Body of pancreas (tissue), 4 donors: ENCODE measurements at places on chromosomes 13 and 19. TPM values are rescaled to one million over a fixed set of nuclear protein-coding genes. Genes with fewer than 3 reads are reported as not detected.

The MATK gene
- not detected for total RNA-seq

The BEST2 gene
- not detected for total RNA-seq

GRCh38 chr19:582497-583197 lies 7.0 kb upstream of the HCN2 start:
- no peak for DNase-seq

The PLVAP gene
- total RNA-seq = 49.8 TPM

The TRAPPC6A gene
- total RNA-seq = not detected

The ZNF547 gene
- not detected for total RNA-seq

DNA sequence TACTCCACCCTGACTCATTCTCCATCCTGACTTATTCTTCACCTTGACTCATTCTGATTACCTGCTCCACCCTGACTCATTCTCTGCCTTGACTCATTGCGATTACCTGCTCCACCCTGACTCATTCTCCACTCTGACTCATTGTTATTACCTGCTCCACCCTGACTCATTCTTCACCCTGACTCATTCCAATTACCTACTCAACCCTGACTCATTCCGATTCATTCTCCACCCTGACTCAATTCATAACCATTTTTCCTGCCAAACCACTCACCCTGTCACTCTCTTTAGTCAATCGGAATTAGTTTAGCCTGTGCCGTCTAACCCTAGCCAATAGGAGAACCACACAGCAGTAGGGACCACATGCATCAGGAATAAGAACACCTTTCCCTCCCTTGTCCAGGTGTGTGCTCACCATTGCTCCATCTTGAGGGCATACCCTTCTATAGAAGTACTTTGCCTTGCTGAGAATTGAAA lies 1227.4 kb upstream of the PCDH20 start:
- no peak for DNase-seq

The SHD gene
- total RNA-seq = not detected

The BIVM gene
- 18.9 TPM for total RNA-seq

DNA sequence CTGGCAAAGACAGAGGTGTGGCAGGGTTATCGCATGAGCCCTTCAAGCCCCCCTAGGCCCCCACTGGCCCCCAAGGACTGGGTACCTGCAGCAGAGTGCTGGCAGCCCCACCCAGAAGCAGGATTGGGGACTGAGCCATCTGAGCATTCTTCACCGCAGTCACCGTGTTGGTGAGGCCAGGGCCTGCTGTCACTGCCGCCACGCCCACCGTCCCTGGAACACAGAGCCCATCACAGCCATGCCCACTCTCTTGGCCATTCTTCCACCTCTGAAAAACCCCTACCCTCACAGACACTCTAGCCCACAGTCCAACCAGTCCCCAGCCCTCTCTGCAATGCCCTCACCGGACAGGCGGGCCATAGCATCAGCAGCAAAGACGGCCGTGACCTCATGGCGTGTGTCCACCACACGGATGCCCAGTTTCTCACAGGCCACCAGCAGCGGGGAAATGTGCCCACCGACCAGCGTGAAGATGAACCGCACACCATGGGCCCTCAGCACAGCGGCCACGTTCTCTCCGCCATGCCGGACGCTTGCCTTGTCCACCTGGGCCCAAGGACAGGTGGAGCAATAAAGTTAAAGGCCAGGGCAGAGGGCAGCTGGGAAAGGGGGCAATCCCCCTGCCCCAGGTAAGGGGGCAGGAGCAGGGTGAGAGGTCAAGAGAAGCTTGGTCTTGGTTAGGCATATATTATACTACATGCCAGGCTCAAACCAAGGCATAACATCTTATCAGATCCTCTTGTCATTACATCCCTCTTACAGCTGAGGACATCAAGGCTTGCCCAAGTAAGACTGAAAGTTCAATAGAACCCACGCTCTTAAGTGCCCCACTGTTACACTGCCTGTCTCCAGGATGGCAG lies 16.1 kb downstream of the SYDE1 start:
- DNase-seq = no peak

DNA sequence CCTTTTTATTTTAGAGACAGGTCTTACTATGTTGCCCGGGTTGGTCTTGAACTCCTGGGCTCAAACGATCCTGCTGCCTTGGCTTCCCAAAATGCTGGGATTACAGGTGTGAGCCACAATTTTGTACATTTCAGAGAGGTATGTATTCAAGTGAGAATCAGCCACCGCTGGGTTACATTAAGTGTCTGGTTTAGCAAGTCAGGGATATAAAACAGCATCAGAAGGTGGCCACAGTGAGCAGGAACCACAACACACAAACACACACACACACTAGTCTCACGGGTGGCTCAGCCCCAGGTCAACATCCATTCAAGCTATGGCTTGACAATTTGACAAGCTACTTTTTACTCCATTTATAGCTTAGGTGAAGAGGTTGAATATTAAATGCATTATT lies 20.2 kb downstream of the KLK5 start:
- no peak for DNase-seq

DNA sequence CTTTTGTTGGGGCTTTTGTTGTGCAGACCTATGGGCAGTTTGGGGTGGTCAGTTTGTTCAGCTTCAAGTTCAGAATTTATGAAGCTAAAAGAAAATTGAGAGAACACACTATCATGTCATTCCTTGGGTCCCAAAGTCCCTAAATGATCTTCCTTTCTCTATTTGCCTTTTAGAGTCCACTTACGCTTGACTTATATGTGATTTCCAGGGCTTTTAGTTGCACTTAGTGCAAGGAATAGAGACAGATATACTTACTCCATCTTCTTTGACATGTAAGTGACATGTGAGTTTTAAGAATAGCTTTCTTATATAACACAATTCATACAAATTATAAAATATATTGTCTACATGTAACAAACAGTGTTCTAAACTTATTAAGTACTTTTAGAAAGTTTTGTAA lies 660.1 kb upstream of the SLITRK1 start:
- DNase-seq = no peak

DNA sequence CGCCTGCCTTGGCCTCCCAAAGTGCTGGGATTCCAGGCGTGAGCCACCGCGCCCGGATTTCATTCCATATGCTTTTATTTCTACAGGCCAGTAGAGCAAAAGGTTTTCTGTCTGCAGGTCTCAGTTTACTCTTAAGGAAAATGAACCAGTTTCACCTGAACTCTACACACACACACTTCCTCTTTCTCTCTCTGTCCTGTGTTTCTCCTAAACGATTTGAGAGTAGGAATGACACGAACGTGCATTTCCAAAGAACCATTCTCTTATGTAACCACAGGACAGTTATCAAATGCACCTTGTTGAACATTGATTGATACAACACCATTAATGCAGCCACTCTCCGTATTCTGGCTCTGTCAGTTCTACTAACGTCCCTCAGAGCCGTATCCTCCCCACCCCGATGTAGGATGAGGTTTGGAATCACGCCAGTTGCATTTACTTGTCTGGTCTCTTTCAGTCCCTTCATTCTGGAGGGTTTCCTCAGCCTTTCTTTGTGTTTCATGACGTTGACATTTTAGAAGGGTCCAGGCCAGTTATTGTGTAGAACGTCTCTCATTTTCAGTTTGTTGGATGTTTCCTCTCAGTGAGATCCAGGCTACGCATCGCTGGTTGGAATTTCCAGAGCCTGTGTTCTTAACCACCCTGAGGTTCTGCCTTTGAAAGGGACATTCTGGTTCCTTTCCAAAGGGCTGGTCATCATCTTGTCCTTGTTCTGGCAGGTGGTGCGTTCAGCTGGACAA lies 36.0 kb downstream of the BICRA start:
- DNase-seq = no peak

The DPF1 gene
- not detected for total RNA-seq

DNA sequence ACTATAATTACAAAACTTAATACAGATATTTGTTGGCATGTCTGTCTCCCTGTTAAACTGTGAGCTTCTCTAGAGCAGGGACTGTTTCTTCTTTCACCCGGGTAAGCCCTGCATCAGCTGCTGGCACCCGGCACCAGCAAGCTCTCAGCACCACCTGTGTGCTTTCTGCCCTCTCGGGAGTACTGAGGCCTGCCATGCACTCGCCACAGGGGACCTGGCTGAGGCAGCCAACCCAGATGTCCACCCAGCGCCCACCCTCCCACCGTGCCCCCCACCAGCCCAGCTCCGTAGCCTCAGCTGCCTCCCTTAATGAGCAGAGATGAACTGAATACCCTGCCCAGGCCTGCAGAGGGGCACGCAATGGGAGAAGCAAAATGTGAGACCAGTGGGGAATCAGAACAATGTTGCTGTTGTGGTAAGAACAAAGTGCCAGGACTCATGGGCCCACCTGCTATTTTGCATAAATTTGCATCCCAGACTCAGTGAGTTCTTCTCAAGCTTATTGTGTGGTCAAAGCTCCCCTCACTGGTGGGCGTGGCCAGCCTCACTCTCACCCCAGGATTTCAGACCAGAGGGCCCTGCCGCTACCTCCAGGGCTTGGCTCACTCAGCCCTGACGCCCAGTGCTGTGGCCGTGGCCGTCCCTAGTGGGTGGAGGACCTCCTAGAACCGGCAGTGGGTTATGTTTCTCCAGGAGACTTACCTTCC lies 14.6 kb upstream of the SERPINE3 start:
- DNase-seq = no peak

DNA sequence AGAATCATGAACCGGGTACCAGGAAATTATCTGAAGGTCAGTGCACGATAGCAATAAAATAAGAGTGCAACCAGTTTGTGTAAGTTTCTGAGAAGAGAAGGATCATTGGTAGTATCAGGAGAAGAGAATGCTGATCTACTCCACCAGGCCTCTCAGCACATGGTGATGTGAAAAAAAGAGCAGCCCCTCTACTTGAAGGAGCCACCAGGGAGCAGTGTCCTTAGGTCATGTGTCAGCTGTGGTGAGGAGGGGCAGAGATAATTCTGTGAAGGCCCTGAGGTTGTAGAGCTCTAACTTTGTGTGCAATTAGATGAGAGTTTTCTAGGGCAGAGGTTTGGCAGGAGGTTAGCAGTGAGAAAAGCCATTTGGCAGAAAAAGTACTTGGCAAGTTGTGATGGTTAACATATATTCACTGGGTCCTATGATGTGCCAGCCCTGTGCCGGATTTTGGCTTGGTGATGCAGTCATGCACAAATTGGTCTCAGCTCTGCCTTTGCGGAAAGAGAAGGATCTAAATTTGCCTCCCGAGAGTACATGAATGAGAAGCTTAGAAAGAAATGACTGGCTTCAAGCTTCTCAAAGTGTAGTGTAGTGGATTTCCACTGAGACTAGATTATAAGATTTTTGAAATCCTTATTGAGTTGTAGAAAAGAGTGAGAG lies 19.2 kb upstream of the ZC3H13 start:
- no peak for DNase-seq

GRCh38 chr19:42333975-42334696 lies 8.7 kb downstream of the MEGF8 start:
- DNase-seq = no peak

The ZNF814 gene
- total RNA-seq = 30.7 TPM

- DNase-seq = no peak
These were observed 3.3 kb upstream of the GPR183 start for GRCh38 chr13:99310382-99311031.

DNA sequence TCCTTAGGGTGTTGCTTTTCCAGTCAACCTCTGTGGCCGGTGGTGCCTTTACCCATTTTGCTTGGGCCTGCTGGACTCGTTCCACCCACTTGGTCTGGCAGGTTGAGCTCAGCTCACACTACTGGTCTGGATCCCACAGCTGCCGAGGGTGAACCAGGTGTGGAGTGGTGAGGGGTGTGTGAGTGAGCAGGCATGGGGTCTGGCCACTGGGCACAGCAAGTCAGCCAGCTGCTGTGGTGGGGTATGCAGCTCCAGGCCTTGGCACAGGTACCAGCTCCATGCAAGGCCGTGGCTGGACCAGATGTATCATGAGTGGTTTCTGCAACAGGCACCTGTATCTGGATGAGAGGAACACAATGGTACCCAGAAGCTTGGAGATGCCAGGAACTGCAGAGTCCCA lies 277.6 kb upstream of the KLHL1 start:
- DNase-seq = no peak

The CNN2 gene
- total RNA-seq = 30.7 TPM

DNA sequence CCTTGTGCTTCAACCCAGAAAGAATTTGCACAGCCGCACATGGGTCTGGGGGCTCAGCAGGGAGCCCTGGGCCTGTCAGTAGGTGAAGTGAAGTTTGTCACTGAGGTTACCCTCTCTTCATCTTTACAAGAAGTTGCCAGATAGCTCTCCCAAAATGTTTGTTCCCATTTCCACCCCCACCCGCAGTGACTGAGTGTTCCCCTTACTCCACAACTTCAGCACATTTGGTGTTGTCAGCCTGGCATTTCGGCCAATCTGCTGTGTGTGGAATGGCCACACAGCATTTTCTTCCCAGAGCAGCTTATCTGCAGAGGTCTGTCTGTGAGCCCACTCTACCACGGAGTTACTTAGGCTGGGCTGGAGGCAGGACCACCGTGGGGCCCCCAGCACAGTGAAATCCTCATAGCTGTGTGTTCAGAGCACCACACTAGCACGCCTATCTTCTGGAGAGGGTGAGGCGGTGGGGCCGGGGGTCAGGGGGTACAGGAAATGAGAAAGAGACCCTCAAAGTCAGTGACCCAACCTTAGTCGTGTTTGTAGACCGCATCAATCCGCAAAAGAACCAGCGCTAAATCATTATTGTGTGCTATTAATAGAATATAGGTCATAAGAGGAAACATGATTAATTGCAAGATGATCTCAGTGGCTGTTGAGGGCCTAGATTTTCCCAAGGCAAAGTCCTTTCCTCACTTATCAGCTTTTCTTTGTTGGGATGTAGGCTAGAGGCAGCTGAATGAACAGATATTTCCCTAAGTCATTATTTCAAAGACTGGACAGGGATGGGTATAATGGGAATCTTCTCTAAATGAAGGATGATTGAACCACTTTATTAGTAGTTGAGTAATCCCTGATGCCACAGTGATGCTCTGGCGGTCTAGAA lies 116.0 kb downstream of the SIPA1L3 start:
- no peak for DNase-seq

The ZFP28 gene
- 5.2 TPM for total RNA-seq

DNA sequence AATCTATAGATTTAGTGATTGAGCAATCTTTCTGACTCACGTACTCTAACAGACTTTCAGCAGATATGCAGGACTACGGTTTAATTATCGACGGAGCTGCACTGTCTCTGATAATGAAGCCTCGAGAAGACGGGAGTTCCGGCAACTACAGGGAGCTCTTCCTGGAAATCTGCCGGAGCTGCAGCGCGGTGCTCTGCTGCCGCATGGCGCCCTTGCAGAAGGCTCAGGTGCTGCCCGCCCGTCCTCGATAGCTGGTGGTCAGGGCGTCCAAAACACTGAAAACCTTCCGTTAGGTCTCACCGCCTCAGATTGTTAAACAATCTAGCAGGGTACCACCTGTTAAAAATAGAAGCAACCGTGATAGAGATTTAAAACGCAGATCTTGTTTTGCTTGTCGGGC lies 113.2 kb upstream of the MCF2L start:
- DNase-seq = no peak

- peak; percentile 50 for DNase-seq
These were observed 26.7 kb downstream of the FLT1 start for GRCh38 chr13:28468023-28468915.

DNA sequence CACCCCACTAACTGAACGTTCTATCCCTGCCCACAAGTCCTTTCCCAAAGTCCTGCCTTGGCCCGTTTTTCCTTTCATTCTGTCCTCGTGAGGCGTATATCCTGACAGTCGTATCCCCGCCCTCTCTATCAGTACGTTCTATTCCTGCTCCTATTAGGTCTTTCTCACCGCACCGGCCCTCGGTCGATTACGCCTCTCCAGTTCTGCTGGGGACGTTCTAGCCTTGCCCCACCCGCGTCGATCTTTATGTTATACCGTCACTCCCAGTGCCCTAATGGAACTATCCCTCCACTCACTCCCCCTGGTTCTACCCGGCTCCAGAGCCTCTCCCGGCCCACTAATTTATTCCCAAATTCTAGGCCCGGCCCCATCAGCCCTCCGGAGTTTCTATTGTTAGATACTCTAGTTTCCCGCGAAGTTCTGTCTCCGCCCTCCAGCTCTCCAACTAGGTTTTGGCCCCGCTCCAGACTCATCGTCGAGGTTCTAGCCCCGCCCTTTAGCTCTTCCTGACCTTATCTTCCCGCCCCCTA lies 2.0 kb downstream of the PLAUR start:
- DNase-seq = no peak
